Endodermal cell (in vitro differentiated cells): ENCODE measurements at places on chromosomes 1 and 21.
A peak's percentile ranks its signal among the peaks of the same experiment; 100 is the strongest.

GRCh38 chr1:97651250-97651649, 269.6 kb downstream of the DPYD start:
- DNase-seq: no peak

DNA sequence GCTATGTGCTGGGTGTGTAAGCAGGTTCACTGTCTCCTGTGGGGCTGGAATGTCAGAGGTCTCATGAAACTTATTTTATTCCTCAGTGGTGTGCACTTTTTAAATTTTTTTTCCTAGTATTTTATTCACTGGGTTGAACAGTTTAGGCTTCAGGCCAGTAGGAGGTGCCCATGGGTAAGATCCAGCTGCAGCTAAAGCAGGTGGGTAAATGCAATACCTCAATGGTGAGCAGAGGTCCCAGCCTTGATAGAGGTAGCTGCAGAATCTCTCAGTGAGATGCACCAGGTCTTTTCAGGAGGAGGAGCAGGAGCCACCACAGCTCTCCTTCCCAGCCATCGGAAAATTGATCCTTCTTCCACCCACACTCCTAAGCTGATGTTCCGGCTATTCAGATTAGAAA, 12.6 kb upstream of the OR6N2 start:
- DNase-seq: peak; percentile 82

DNA sequence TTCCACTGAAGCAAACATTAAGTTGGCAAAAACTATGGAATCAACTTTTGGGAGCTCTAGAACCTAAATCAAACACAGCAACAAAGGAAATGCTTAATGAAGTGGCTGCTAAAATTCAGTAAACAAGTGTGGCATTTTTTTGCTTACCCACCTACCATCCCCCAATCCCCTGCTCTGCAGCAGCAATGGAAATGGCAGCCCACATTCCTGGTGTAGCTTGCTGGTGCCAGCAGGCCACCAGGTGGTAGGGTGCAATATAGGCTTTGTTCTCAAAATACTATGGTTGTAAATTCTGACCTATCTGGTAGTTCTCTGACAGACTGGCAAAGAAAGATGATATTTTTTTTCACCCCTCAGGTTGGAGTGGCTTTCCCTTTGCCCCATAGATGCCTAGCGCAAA, 42.8 kb downstream of the SHCBP1L start:
- DNase-seq: peak; percentile 80

- DNase-seq: no peak
These were observed 44.4 kb upstream of the HAO2 start for GRCh38 chr1:119324198-119324597.

DNA sequence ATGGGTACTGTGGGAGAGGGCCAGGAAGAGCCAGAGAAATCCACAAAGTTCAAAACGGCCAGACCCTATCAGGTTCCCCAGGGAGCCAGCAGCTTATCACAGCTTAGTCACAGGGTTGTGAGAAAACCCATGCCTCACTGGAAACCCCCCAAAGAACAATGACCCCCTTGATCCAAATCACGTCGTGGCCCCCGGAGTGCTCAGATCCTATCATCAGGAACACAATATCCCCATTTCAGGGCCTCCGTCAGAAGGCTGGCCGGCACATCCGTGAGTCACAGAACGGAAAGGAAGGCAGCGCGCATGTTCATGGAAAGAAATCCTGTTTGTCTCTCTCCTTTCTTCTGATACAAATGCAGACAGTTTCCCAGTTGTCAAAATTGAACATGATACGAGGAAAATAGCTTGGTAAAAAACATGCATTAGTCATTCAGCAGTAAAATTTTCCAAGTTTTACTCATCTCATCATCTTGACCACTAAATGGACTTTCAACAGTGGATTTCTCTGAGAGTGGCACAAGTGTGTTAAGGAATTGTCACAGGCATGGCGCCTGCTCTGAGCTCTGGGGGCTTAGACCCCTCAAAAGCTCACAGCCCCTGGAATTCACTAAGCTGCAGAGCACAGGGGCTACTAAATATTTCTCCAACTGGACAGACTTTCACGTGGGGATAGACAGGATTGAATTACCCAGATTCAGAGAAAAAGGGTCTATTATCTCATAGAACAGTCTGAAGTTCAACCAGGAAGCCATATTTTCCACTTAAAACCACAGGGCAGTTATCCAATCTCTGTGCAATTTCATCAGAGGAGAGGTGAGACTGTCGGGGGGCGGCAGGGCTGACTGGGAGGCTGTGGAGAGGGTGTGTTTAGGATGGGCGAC, 124.8 kb downstream of the RIPK4 start:
- peak; percentile 72 for DNase-seq

- no peak for DNase-seq
These were observed 53.1 kb downstream of the CAMK2N1 start for GRCh38 chr1:20432891-20433290.

DNA sequence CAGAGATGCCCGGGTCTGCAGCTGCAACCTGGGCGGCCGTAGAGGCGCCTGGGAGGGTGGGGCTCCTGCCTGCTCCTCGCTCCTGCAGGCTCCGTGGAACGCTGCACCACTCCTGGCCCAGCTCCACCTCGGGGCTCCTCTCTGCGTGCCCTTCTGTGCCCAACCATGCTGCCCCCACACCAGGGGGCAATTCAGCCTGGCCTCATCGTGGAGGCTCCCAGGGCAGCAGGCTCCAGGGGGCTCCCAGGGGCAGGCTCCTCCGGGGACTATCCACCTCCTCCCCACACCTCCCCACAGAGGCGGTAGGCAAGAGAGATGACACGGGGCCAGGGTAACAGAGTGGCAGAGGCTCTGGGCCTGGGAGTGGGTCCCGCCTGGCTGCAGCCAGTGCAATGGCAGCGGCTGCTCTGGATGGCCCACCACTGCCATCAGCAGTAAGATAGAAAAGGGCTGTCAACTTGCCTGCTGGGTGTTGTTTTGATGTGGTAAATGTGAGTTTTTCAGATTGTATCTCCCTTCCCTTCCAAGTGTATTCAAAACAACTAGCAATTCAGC, 22.4 kb upstream of the LRRC8C start:
- DNase-seq: no peak

- no peak for DNase-seq
These were observed 49.1 kb downstream of the GLIS1 start for GRCh38 chr1:53689736-53690326.

- no peak for DNase-seq
These were observed 85.1 kb downstream of the NID1 start for GRCh38 chr1:235979716-235980333.

DNA sequence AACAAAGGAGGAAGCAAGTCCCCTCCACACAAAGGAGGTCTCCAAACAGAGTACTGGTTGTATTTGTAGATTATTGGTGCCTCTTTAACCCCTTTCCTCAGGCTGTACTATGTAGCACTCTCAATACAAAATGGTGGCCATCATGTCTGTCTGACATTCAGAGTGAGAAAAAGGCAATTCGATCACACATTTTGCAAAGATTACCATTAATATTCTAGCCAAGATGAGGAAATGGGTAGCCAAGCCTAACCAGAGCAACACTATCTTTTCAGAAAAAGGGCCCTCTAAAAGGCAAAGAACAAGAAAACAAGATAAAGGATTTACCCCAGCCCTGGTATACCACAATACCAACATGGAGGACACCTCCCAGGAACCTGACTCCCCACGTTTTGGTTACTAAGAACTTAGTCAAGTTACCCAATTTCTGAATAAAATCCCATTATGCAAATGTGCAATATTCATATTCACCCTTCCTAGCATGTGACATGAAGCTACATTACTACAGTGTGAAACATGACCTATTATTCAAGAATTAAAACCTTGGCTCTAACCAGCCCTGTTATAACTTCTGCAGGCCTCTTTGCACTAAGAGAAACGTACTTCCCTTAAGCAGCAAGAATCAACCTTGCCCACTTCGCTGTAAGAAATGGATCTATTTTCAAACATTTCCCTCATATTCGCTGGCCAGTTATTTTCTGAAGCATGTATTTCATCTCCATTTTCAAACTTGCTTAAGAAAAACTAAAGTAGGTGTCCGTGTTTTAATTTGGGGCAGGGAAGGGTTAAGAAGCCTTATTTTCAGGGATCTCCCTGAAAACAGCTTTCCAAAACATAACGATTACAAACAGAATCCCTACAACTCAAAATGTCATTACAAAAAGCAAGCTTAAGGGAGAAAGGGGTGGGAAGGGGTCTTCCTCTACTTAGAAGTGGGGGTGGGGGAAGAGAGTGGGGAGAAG, 2.1 kb downstream of the KDM5B start:
- no peak for DNase-seq

DNA sequence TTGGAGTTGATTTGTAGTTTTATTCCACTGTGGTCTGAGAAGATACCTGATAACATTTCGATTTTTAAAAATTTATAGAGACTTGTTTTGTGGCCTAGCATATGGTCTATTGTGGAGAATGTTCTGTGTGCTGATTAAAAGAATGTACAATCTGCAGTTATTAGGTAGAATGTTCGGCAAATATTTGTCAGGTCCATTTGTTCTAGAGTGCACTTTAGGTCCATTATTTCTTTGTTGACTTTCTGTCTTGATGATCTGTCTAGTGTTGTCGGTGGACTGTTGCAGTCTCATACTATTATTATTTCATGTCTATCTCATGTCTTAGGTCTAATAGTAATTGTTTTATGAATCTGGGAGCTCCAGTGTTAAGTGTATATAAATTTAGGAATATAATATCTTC, 116.8 kb downstream of the NME7 start:
- no peak for DNase-seq

DNA sequence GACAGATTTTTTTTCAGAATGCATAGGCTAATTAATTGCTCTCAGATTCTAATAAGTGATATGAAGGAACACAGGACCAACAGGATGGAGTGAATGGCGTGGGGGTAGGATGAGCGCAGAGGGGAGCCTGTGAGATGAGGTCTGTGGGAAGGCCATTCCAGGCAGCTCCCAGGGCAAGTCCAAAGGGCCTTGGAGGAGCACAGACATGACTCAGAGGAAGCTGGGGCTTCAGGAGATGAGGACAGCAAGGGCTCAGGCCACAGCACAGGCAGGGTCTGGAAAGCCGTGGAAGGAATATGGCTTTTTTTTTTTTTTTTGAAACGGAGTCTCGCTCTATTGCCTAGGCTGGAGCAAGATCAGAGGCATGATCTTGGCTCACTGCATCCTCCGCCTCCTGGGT, 35.1 kb downstream of the FMN2 start:
- DNase-seq: no peak

- DNase-seq: no peak
These were observed 165.8 kb upstream of the C1orf105 start for GRCh38 chr1:172254521-172255222.

DNA sequence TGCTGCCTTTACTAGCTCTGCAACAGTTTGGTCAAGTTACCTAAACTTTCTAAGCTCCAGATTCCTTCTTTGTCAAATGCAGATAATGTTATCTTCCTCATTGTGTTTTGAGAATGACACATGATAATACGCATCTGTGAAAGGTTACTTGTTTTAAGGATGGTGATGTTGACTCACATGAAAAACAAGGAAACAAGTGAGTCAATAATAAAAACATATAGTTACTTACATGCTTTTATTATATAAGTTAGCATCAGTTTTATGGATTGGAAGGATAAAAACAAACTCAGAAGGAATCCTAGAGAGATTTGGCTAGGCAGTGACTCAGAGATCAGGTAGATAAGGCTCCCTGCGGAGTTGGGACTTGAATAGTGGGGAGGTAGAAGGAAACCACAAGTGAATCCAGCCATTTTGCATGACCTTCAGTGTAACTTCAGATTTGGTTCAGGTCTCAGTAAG, 144.6 kb downstream of the LMO4 start:
- peak; percentile 75 for DNase-seq

DNA sequence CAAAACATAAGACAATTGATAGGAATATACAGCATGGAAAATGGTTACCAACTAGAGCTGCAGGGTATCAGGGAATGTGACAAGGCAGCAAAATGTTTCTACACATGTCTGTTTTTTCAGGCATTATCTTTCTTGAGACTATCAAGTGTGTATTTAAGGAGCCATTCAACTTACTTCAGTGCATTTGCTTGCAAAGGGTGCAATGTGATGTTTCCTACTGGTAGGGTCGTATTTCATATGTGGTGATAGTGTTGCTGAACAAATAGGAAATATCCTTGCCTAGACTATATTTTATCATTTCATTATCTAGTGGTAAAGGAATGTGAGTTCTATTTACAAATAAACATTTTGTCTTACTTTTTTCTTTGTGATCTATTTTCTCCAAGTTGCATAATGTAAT, 42.4 kb downstream of the PTPRC start:
- DNase-seq: no peak

DNA sequence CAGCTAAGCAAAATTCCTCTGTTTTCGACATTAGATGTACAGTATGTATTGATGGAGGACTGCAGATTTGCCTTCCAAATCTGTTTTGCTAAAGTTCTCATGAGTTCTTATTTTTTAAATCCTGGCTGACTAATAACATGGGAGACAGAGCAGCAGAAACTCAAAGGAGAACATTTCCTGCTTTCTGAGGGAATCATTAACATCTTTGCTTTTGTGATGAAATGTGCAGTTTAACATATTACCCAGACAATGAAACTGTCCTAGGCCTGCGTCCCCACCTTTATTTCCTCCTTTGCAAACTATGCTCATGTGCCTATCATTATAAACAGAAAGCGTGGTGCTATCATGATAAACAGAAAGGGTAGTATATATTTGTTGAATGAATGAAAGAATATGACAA, 149.9 kb downstream of the ZP4 start:
- no peak for DNase-seq

DNA sequence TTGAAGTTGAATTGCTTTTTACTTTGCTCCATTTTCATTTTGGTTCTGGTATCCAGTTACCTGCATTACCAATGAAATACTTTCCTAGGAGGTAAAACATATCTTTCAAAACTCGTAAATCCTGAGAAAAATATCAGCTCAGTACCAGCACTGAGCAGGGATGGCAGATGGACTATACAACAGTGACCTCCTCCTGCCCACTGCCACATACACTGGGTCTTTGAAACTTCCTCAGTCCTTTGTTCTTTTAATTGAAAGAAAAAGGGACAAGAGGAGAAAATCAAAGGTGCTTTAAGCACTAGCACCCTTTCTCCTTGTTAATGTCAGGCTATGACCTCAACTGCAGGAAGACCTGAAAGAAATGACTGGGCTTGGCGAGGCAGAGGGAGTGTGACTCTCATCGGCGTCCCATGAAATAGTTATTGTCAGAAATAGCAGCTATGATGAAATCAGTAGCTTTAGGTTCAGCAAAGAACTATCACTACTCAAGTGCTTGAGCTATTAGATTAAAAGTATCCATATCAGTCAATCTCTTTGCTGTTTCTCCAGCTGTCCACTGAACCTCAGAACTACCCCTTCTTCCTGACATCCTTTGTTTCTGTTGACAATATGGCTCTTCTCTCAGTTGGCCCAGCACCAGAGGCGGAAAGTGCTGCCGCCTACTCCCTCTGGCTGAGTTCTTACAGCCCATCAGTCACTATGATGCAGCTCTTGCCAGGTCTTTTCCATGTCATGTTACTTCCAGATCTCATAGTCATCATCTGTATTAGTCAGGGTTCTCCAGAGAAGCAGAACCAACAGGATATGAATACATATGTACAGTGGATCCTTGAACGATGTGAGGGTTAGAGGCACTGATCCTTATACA, 207.0 kb upstream of the MAP1LC3C start:
- DNase-seq: no peak
